ENCODE measurements at places on chromosomes 3 and 15. TPM values are rescaled to one million over a fixed set of nuclear protein-coding genes. Genes with fewer than 3 reads are reported as not detected.
A peak's percentile ranks its signal among the peaks of the same experiment; 100 is the strongest.

Gene ELP6
- 18.7 TPM for total RNA-seq

DNA sequence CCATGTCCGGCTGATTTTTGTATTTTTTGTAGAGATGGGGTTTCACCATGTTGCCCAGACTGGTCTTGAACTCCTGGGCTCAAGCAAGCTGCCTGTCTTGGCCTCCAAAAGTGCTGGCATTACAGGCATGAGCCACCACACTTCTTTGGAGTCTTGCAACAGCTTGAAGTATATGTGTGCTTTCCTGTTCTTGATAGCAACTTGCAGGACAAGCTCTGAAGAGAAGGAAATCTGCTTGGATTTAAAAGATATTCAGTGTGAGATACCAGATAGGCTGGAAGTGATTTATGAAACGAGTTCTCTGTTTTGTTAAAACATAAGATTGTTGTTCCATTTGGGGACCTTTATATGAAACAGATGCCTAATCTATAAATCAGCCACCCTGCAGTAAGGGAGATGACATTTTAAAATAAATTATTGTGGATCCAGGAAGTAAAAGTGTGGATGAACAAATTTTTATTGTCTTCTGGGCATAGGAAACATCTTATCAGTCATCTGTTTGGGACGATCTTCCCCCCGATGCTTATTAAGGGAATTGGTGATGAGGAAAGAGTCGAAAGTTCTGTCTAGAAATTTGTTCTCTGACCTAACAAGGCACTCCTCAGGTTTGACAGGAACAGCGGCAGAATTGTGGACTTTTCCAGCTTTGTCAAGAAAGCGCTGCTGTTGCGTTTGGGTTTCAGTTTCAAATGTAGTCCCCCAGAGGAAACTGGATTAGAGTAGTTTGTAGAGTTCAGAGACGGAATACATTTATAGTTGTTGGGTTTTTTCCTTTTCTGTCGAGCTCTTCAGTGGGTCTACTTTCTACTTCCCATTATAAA is 53.7 kb upstream of the MAGI1 start:
- DNase-seq, result no peak

Gene ABI3BP
- 37.8 TPM for total RNA-seq

DNA sequence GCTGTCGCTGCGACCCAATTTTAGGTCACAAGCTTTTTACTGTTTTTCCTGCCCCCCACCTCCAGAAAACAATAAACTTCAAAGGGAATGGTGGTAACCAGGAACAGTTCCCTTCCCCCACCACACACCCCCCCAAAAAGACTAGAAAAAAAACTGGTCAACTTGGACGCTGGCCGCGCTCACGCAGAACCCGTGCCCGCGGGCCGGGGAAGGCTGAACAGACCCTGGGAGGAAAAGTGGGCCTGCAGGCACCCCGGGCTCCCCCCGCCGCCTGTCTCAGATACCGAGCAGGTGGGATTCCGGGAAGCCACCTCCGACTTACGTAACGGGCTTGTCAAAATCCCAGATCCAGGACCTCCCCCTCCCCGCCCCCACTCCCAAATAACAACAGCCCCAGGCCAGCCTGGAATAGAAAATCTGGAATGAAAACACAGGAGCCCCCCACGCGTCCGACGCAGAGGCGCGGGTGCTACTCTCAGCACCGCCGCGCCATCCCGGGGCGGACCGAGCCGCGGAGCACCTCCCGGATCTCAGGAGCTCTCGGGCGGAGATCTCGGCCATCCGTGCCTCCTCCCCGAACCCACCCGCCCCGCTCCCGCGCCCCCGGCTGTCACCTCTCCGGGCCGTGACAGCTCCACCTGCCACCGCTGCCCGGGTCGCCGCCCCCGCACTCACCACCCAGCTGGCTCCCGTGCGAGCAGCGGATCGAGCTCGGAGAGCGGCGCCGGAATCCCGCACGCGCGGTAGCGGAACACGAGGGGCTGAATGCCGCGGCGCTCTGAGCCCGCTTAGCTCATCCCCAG is 557 bp downstream of the DENND4A start:
- peak; percentile 65 for DNase-seq

DNA sequence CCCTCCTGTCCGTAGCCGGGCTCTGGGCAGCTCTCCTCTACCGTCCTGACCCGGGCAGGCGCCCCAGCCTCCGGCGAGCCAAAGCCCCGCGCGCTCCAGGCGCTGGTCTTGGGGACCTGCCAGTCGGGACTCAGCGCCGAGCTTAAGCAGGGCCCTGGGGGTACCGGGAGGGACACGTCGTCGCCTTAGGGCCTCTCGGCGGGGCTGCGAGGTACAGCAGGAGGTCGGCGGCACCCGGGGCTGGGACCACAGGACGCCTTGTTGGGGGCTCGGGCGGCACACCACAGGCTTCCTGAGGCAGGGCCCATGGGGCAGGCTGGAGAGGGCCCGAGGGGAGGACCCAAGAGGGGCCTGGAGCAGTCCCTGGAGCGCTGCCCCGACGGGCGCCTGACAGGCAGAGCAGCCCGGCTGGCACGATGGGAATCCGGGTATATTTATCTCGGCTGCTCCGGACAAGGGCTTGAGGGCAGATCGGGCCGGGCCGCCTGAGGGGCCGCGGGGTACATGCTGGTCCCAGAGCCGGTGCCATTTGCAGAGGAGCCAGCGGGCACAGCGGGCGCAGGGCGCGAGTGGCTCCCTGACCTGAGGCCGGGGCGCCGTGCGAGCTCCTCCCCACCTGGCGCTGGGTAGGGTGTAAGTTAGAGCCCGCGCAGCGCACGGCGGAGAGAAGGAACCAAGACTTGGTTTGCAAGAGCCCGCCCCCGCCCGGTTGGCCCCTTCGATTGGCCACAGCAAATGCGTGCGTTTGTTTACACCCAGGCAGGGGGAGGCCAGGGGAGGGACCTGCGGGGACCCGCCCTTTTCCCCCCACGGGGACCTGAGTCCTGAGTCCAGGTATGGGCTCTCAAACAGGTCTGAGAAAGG is 574 bp downstream of the SLC38A3 start:
- DNase-seq, result no peak
